ENCODE measurements at places on chromosomes 11 and 22. TPM values are rescaled to one million over a fixed set of nuclear protein-coding genes. Genes with fewer than 3 reads are reported as not detected.

The LRRC32 gene
- polyA plus RNA-seq: 0.45 TPM

DNA sequence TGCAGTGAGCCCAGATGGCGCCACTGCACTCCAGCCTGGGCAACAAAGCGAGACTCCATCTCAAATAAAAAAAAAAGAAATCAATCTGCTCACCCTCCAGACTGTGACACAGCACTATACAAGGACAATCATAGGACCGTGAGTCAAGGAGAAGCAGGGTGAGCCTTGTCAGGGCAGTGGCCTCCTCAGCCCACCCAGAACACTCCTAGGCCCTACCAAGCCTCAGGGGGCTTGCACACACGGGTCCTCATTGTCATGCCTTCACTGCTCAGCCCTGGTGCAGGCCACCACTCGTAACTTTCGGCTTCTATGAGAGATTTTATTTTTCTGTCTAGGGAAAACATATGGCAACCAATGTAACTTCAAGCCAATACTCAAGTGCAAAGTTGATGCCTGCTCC lies 35.8 kb downstream of the DGCR2 start:
- H3K36me3 ChIP-seq: peaks cover 18% of the 10 kb centered on the region
- peaks cover 21% of the 10 kb centered on the region for H3K4me1 ChIP-seq
- DNase-seq: no peak
- peak overlapping the region; percentile 44 for H3K27ac ChIP-seq

DNA sequence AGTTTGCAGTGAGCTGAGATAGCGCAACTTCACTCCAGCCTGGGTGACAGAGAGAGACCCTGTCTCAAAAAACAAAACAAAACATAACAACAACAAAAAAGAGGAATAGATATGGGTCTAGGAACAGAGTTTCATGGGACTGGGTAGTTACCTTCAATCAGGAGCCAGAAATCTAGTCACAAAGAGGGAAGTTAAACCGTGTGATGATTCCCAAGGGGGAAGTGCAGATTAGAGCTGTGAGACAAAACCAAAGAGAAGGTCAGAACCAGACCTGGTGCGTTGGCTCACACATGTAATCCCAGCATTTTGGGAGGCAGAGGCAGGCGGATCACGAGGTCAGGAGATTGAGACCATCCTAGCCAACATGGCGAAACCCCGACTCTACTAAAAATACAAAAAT lies 42.1 kb upstream of the LARGE1 start:
- no peak for DNase-seq
- no peaks in the 10 kb centered on the region for H3K27me3 ChIP-seq
- H3K27ac ChIP-seq: no peak overlapping the region
- H3K4me3 ChIP-seq: no peak overlapping the region
- H3K4me1 ChIP-seq: no peaks in the 10 kb centered on the region
- H3K36me3 ChIP-seq: no peaks in the 10 kb centered on the region

GRCh38 chr22:50545522-50546325 lies at the start of gene KLHDC7B:
TSS of gene KLHDC7B (plus strand) at chr22:50545899. CDS start at chr22:50546244, 345 bp downstream.
- H3K4me3 ChIP-seq: peak within 1 kb of the TSS; percentile 33
- peaks cover 54% of the 10 kb centered on the region for H3K4me1 ChIP-seq
- H3K36me3 ChIP-seq: no peaks in the 10 kb centered on the region
- no peak for DNase-seq
- peaks cover 7% of the 10 kb centered on the region for H3K27me3 ChIP-seq

The CASP4 gene
- polyA plus RNA-seq: 184 TPM

The SCARF2 gene
- polyA plus RNA-seq: not detected

The NXPE4 gene
- not detected for polyA plus RNA-seq

The OR51E2 gene
- not detected for polyA plus RNA-seq

The RAC2 gene
- 962 TPM for polyA plus RNA-seq

GRCh38 chr22:46593211-46593681 lies 26.9 kb upstream of the GRAMD4 start:
- peaks cover 8% of the 10 kb centered on the region for H3K27me3 ChIP-seq
- H3K36me3 ChIP-seq: no peaks in the 10 kb centered on the region
- peak overlapping the region; percentile 87 for H3K27ac ChIP-seq
- peak; percentile 56 for DNase-seq
- H3K4me1 ChIP-seq: peaks cover 37% of the 10 kb centered on the region

- no peak overlapping the region for H3K4me3 ChIP-seq
- peaks cover 1% of the 10 kb centered on the region for H3K27me3 ChIP-seq
- no peaks in the 10 kb centered on the region for H3K36me3 ChIP-seq
- peaks cover under 1% of the 10 kb centered on the region for H3K4me1 ChIP-seq
- DNase-seq: no peak
Measured at GRCh38 chr11:78355309-78355705, 62.3 kb downstream of the GAB2 start.

- no peak for DNase-seq
- no peak overlapping the region for H3K27ac ChIP-seq
- no peaks in the 10 kb centered on the region for H3K4me1 ChIP-seq
- H3K4me3 ChIP-seq: no peak overlapping the region
- H3K36me3 ChIP-seq: peaks cover 3% of the 10 kb centered on the region
Measured at GRCh38 chr11:61486779-61487178, 21.8 kb upstream of the LRRC10B start.

The CNGA4 gene
- not detected for polyA plus RNA-seq

The BDNF gene
- not detected for polyA plus RNA-seq

DNA sequence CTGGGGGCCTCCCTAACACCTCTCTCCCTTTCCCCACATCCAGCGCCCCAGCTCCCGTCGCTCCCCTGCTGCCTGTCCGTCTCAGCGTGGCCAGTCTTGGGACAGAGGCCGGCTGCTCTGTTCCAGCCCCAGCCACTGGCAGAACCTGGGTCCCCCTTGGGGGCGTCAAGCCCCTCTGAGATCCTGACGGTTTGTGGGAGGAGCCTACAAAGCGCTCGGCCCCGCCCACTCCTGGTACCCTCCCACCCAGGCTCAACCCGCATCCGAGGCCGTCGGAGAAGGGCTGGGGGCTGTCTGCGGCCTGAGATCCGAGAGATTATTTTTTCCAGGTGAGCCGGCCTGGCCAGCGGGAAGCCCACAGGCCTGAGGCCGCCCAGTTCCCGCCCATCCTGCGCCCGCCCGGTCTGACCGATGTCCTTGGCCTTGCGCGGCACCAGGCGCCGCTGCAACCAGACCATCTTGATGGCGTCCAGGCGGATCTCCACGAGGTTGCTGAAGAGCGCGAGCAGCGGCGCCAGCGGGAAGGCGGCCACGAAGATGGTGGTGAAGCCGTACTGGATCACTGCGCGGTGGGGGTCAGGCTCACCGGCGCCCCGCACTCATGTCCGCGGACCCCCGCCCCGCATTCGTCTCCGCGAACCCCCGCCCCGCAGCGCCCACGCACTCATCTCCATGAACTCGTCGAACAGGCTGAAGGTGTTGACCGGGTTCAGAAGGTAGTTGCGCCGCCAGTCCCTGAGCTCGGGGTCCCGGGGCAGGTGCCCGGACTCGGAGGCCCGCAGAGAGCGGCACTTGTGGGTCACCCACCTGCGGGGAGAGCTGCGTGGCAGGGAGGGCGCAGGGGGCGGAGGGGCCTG lies 5.5 kb upstream of the SIGIRR start:
- no peak overlapping the region for H3K4me3 ChIP-seq
- no peak overlapping the region for H3K27ac ChIP-seq
- peaks cover 15% of the 10 kb centered on the region for H3K4me1 ChIP-seq
- DNase-seq: no peak

DNA sequence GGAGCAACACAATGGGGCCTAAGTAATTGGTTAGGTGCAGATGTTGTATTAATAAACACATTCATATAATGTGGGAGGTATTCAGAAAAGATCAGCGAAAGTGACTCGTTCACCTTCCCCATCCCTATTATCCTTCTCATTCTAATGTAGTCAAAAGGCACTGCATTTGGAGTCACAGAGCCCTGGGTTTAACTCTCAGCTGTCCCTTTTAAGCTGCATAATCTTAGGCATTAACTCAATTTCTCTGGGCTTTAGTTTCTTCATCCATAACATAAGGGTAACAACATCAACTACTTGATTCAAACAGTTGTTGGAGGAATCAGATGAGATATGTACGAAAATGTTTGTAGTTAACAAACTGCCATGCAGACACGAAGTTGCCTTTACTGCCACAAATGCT lies 187.6 kb upstream of the PITPNB start:
- H3K36me3 ChIP-seq: no peaks in the 10 kb centered on the region
- H3K27ac ChIP-seq: no peak overlapping the region
- no peak overlapping the region for H3K4me3 ChIP-seq

The OR56A1 gene
- not detected for polyA plus RNA-seq

- DNase-seq: no peak
- H3K36me3 ChIP-seq: no peaks in the 10 kb centered on the region
- H3K27ac ChIP-seq: no peak overlapping the region
- H3K4me3 ChIP-seq: no peak overlapping the region
- no peaks in the 10 kb centered on the region for H3K27me3 ChIP-seq
Measured at GRCh38 chr11:63920126-63920938, 3.4 kb upstream of the RCOR2 start.

The SLN gene
- not detected for polyA plus RNA-seq

The FRMD8 gene
- polyA plus RNA-seq: 62.8 TPM

The THY1 gene
- polyA plus RNA-seq: not detected

Measured in immature natural killer cell (primary cell).